Activated T-helper 1 cell treated with anti-CD3 and anti-CD28 coated beads, Interleukin-12 subunit alpha, Interleukin-12 subunit beta, Interleukin-2, Interleukin-4 antibody, amounts not matched to agents 30 ng/mL and 10 ng/mL and 1 ng/mL, durations not matched to agents 14 hours and 24 hours and 36 hours (primary cell): ENCODE measurements at places on chromosomes 5 and 9.

DNA sequence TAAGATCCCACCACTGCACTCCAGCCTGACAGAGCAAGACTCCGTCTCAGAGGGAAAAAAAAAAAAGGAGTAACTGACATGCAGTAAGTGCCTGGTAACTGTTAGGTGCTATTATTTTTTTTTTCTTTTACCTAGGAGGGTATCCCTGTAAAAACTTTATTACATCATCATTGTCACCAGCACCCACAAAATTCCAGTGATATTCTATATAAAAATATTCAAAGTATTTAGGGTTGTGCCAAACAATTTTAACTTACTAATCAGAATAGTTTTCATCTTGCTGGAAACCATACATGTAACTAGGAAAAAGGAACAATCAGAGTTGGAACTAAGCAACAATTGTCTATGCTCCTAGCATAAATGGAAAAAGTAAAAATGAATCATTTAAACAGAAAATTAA lies 112.4 kb downstream of the SSBP2 start:
- DNase-seq, result no peak

DNA sequence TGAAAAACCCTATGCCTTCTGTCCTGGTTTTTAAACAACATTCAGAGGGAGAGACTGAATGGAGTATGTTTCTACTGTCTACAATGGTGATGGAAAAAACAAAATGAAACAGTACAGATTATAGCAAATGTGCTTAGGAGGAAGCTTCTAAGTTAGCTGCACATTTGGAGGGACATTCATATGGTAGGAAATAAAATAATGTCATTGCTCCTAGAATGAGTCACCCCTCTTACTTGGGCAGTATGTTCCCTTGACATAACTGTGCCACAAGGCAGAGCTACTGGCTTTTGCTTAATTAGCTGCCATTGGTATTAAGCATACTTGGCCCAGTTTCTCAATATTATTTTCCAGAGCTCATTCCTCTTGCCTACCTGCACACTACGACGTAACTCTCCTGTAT lies 128.9 kb downstream of the GDNF start:
- no peak for DNase-seq

- DNase-seq, result no peak
Measured at GRCh38 chr5:33277061-33277650, 163.6 kb upstream of the TARS1 start.

GRCh38 chr9:85741095-85741874 lies 469 bp downstream of the AGTPBP1 start:
- peak; percentile 55 for DNase-seq

GRCh38 chr5:78500871-78501270 lies 140.5 kb downstream of the SCAMP1 start:
- DNase-seq, result no peak

GRCh38 chr9:11722957-11723356 lies 970.2 kb upstream of the TYRP1 start:
- DNase-seq, result no peak

DNA sequence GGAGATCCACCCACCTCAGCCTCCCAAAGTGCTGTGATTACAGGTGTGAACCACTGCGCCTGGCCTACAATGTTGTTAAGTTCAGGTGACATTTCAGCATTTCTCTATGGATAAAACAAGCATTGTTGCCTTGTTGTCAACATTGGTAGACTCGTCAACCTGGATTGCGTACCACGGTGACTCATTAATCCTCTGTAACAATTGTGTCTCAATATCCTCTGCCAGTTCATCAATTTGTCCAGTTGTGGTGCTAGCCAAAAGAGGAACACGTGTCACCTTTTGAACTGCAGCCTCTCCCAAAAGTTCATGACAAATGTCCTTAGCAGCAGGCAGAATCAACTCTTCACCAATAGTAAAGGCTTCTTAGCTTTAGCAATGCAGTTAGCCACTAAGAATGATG lies 46.3 kb upstream of the LARP1 start:
- DNase-seq, result no peak

DNA sequence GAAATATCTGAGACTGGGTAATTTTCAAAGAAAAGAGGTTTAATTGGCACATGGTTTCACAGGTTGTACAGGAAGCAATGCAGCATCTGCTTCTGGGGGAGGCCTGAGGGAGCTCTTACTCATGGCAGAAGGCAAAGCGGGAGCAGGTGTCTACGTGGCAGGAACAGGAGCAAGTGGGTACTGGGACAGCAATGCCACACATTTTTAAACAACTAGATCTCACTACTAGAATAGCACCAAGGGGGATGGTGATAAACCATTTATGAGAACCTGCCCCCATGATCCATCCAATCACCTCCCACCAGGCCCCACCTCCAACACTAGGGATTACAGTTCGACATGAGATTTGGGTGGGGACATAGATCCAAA lies 47.6 kb upstream of the HOMER1 start:
- peak; percentile 4 for DNase-seq
